ENCODE measurements at places on chromosomes 5 and 9.

GRCh38 chr5:142795251-142795650, 25.1 kb downstream of the ARHGAP26 start:
- peak; percentile 67 for DNase-seq

- peak; percentile 17 for DNase-seq
Measured at GRCh38 chr5:55407059-55407684, 99.4 kb downstream of the MTREX start.

GRCh38 chr9:21964925-21965385, 29.2 kb downstream of the CDKN2A start:
- no peak for DNase-seq

GRCh38 chr5:36734422-36734821, 128.0 kb downstream of the SLC1A3 start:
- no peak for DNase-seq

DNA sequence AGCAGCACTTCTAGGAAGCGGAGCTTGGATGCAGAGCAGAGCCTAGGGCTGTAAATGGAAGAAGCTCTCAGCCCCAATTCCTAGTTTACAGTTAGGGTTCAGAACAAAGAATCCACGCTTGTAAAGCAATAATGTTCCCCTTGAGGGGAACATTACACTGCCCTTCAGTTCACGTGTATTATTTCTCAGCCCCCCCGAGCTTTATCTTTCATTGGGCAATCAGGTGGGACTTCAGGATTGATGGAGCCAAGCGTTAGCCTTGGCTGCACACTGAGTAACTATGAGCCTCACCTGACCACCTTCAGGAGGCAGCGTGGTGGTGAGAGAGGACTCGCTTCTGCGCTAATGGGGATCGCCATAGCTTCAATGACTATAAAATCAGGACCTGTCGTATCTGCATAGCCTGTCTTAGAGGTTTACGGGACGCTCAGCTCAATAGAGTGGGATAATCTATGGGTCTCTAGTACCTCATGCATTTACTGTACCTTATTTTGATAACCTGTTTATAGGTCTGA, 157.0 kb upstream of the RASEF start:
- no peak for DNase-seq

GRCh38 chr9:17928228-17928627, 349.4 kb downstream of the SH3GL2 start:
- DNase-seq: no peak

- no peak for DNase-seq
Measured at GRCh38 chr5:15286650-15287049, 213.3 kb upstream of the FBXL7 start.

DNA sequence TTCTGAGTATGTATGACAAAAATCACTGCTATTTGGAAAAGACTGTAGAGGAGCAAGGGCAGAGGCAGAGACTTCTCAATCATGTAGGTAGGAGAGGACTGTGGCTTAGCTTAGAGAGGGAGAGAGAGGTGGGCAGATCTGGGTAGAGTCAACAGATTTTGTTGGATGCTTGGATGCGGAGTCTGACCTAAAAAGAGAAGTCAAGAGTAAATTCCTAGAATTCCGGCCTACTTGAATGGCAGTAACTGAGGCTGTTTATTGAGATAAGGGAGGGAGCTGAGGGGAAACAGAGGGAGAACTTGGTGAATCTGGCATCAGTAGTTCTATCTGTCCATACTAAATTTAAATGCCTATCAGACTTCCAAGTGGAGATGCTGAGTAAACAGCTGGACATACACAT, 2.4 kb downstream of the TICAM2 start:
- DNase-seq: no peak

DNA sequence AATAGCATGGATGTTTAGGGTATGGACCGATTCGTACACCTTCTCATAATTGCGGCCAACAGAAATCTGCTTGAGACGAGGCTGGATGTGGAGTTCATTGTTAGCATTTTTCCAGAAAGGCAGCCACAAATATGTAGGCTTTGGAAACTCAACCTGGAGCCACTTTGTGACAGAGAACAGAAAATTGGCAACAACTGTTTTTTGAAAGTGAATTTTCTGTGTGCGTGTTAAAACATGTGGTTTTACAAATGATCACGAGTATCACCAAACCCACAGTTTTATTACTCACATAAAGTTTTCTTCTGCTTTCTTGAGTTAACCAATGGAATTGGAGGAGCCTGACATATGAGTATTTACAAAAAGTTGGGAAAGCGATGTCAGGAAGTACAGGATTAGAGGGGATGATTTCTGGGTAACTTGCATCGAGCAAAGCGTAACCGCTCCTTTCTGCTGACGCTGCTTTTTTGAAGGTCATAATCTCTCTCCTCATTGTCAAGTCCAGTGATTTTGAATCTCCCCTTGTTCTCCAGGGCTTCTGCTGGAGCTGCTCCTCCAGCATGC, 138.5 kb upstream of the TAF11L2 start:
- DNase-seq: peak; percentile 90

DNA sequence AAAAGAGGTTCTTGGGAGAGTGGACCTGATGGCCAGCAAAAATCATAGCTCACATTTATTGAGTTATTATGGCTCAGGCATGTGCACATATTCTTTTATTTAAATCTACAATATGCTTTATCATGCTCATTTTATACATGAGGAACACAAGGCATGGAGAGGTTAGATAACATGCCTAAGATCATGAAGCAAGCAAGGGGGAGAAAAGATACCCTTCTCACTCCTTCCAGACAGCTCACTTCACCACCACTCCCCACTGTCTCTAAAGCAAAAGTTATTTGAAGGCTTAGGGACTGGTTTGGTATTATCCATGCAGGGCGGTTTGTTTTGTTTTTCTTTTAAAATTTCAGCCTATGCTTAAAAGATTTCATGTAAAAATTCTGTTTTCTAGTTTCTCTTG, 59.0 kb upstream of the PDE8B start:
- DNase-seq: no peak

DNA sequence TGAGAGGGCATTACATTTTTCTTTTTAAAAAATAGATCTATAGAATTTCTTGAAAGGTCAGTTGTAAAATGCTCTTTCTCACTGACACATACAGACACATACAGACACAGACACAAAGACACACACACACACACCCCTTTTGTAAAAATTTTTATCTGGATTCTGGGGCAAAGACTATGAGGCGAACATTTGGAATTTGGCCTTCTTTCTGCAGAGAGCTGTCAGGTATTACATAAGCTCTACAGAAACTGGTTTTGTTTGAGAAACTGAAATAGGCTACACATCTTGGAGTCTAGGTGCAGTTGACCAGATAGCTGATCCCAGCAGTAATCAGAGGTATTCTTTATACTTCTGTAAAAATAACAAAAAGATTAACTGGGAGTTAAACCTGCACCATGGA, 315.9 kb upstream of the RPS23 start:
- DNase-seq: no peak

- DNase-seq: no peak
Measured at GRCh38 chr5:91206734-91207133, 176.4 kb downstream of the ARRDC3 start.

- no peak for DNase-seq
Measured at GRCh38 chr9:98992885-98993569, 49.3 kb downstream of the COL15A1 start.

DNA sequence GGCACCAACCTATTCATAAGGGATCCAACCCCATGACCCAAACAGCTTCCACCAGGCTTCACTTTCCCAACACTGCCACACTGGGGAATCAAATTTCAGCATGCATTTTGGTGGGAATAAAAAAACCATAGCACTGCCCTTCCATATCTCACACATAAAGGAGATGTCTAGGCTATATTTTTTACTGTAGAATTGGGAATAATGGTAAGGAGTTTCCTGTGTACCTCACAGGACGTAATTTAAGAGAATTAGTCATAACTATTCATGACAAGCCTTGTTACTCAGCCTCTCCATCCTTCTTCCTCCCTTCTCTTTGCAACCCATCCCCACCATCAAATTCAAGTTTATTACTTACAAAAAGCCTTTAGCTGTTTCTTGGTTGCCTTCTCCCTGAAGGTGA, 352.1 kb downstream of the MLLT3 start:
- DNase-seq: no peak

DNA sequence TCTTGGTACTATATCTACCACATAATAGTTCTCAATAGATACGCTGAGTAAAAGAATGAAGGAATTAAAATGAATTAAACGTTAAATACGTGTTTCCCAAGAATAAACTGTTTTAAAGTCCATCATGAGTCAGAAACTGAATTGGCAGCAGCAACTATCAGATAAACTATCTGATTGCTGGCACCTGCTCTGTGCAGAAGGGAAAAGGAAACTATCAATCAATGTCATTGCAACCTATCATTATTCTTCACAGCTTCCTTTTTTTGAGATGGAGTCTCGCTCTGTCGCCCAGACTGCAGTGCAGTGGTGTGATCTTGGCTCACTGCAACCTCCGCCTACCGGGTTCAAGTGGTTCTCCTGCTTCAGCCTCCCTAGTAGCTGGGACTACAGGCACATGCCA, 8.8 kb upstream of the WDR36 start:
- DNase-seq: no peak

- no peak for DNase-seq
Measured at GRCh38 chr5:39299962-39300361, 64.3 kb downstream of the C9 start.

GRCh38 chr5:163947848-163948666, 442.6 kb downstream of the MAT2B start:
- no peak for DNase-seq

- DNase-seq: no peak
Measured at GRCh38 chr5:93519740-93520139, 61.3 kb downstream of the NR2F1-AS1 start.

Measured in inflammatory macrophage (primary cell).